ENCODE measurements at places on chromosomes 2 and 18. TPM values are rescaled to one million over a fixed set of nuclear protein-coding genes. Genes with fewer than 3 reads are reported as not detected.

GRCh38 chr2:88654714-88655113 is 27.4 kb upstream of the EIF2AK3 start:
- DNase-seq: no peak

DNA sequence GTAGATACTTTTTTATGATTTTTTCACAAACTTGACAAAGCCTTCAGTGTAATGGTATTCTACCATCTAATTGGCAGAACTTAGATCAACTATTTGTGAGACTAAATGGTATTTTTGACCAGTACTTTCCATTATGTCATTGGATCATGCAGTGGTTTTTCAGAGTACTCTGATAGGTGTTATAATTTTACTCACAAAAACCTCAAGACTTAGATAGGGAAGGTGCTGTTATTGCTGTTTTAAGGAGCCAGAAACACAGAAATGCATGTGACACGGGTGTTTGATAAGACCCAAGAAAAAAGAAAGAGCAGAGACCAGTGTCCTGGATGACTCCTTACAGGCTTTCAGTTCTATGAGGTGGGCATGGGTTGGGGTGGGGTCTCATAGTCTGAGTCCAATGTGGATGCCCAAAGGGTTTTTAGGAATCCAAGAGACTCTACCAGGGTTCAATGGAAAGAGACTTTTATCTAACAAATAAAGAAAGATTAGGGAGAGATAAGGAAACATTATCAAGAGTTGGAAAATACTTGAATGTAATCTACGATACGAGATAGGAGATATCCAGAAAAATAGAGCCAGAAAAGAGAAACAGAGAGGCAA is 31.3 kb downstream of the SP140 start:
- DNase-seq: no peak

- DNase-seq: no peak
Measured at GRCh38 chr2:189522435-189523151, 58.0 kb downstream of the SLC40A1 start.

- DNase-seq: no peak
Measured at GRCh38 chr2:54239427-54239826, 16.6 kb downstream of the TSPYL6 start.

Gene FBLN7
- 2.3 TPM for total RNA-seq

DNA sequence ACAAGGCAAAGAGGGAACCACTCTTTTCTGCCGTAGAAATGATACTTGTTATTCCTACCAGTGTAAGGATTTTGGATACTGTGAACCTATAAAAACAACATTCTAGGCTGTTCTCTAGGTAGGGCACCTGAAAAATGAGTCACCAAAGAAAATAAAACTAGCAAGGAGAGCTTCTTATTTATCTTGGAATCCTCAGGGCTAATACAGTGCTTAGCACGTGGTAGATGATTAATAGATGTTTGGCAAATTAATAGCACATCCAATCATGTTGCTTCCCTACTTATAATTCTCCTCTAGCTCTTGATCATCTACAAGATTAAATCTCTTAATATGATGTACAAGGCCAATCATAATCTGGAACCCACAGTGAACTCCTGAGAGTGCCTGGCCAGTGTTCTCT is 73.1 kb downstream of the AAK1 start:
- no peak for DNase-seq

GRCh38 chr2:69828938-69829255 is 563 bp upstream of the GMCL1 start:
- no peak for DNase-seq

Gene PJVK
- total RNA-seq: 7.2 TPM

- no peak for DNase-seq
Measured at GRCh38 chr2:99615247-99615771, 125.5 kb upstream of the REV1 start.

Gene COL3A1
- 191 TPM for total RNA-seq

Gene EIF2AK3
- total RNA-seq: 31.4 TPM

Gene IL1R2
- 5.7 TPM for total RNA-seq

- no peak for DNase-seq
Measured at GRCh38 chr2:16664052-16664731, 1.4 kb downstream of the CYRIA start.

Gene ANKRD53
- 2.2 TPM for total RNA-seq

Gene NRP2
- total RNA-seq: 316 TPM

DNA sequence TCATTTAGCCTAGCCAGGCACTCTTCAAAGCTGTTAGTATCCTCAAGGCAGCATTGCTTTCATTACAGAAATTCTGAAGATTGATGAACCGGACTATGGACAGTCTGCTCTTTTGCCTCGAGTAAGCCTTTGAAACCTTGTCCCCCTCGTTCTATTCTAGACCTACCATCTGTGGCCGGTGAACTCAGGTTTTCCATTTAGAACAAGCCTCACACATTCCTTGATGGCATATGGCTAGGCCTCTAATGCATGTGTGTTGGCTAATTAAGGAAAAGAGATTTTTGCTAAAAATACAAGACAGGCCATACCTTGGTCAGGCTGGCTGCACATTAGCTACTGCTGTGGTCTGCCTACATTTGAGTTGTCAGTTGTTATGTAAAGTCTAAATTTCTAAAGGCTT is 111.8 kb downstream of the CERS6 start:
- no peak for DNase-seq

Gene GBX2
- total RNA-seq: not detected

DNA sequence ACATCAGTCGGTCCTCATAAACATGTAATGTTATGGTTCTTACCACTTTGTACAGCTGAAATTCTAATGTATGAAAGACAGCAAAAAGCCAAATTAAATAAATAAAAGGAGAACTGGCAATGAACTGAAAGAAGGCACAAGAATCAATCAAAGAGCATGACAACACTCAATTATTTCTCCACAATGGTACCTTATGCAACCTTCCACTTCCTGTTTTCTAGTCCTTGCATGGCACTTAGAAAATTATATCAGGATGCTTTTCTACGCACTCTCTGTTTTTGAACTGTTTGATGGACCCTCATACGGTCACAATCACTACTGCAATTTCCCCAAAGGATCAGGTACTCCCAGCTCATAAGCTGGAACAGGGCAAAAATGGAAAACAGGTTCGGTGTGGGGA is 81.6 kb downstream of the EPB41L3 start:
- DNase-seq: no peak

Gene AQP12B
- total RNA-seq: not detected

DNA sequence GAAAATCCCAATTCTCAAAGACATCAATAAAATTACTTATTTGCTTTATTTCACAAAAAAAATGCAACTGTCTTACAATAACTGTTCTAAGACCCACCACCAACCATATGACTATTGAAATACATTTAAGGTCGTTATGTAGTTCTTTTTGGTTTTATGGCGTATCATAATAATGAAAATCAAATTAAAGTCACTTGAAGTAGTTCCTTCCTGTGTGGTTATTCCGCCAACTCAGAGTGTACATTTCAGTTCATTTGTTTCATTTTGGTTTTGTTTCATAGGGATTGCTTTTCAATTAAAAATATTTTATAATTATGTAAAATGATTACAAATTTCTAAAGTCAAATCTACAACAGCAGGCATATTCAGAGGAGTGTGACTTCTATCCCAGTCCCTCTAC is 45.9 kb upstream of the AAK1 start:
- no peak for DNase-seq

GRCh38 chr2:33496150-33496549 is 19.7 kb downstream of the RASGRP3 start:
- DNase-seq: no peak

DNA sequence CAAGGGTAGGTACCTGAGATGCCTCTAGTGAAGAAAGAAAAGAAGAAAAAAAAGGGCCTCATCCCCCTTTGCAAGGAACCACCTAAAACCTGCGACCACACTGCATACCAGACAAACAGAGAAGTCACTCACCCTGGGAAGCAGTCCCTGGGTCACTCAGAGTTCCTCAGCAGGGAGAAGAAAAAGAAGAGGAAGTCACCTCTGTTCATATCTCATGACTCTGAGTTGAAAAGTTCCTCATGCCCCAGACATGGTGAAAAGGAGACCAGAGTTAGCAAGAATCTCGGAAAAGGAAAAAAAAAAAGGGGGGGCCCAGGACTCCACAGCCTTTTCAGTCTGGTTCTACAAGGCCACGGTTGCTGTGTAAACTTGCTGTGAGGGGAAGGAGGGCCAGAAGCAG is 478.4 kb upstream of the NRXN1 start:
- no peak for DNase-seq

Gene IL1RN
- total RNA-seq: 15.0 TPM

Gene ATF2
- 71.1 TPM for total RNA-seq

- no peak for DNase-seq
Measured at GRCh38 chr2:201223089-201224073, 37.0 kb upstream of the CASP8 start.

Gene MAPK4
- 0.89 TPM for total RNA-seq

Gene PLCD4
- total RNA-seq: 9.1 TPM

Gene STAMBP
- total RNA-seq: 41.5 TPM

Gene DOCK10
- 50.7 TPM for total RNA-seq

Gene COL6A3
- 198 TPM for total RNA-seq

Gene LOXHD1
- 0.89 TPM for total RNA-seq

Gene TFPI
- total RNA-seq: 106 TPM

DNA sequence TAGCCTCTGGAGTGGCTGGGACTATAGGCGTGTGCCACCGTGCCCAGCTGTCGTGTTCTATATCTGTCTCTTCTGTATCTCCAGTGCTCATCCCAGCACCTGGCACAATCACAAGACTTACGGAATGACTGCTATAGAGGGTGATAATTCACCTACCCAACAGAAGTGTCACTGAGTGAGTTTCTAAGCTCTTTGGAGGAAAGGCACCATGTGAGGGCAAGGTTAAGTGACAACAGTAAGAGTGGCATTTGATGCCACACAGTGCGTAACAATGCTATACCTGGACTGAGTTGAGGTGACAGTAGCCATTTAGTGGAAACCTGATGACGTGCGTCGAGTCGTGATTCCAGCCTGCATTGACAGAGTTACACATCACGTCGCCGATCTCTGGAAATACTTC is 89.0 kb downstream of the KCTD1 start:
- no peak for DNase-seq

Data from sciatic nerve (tissue), 2 donors.